ENCODE measurements at places on chromosomes 1 and 21.

- peak; percentile 30 for DNase-seq
Observed at GRCh38 chr1:33349081-33349759, 28.3 kb upstream of the A3GALT2 start.

- peak; percentile 57 for DNase-seq
Observed at GRCh38 chr1:145983960-145984830, 12.2 kb downstream of the TXNIP start.

DNA sequence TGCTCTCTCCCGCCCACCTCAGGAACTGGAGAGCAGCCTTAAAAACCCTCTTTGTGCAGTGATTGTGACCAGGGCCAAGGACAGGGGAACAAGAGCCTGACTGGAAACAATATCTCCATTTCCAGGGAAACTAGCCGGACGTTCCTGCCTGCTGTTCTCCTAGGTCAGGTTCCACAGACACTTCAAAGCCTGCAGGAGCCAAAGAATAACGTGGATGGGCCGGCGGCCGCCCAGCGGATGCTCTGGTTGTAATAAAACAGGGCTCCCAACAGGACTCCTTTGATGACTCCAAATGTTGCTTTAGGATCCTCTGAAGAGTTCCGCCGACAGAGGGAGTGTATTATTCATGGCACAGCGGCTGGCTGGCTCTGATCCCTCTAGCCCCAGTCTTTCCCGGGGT lies 162.2 kb downstream of the PLXNA2 start:
- DNase-seq: no peak

DNA sequence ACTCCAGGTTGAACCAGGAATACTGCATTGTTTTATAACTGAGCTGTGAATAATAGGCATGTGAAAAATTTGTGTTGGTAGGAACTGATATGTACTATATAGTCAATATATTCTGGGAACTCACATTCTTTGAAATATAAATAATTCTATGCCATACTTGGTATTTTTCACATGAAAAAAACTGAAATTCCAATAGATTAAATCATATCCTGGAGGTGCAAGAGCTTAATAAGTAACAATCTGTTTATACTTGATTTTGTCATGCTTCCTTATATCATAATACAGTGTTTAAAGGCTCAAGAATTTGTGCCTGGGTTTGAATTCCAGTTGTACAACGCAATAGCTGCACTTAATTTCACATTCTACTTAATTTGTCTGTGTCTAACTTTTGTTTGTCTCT lies 387.0 kb downstream of the USP25 start:
- DNase-seq: no peak

GRCh38 chr1:116817582-116818064 lies 63.4 kb downstream of the CD2 start:
- peak; percentile 61 for DNase-seq

GRCh38 chr1:113784104-113784779 lies 25.0 kb upstream of the PHTF1 start:
- DNase-seq: no peak

DNA sequence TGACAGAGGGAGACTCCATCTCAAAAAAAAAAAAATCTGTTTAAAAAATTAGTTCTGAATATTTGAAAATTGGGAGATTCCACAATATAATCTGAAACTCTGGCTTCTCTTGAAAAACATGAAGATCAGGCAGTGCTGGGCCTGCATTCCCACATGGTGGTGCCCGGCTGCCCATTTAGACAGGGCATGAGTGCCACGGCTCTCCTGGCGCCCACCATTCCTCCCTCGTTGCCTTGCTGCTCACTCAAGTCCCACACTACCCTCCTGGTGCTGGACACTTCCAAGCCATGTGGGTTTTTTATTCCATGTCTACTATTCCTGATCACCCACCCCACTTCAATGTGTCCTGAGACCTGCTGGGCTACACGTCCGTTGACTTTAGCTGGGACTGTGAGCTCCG lies 10.8 kb upstream of the MYOM3 start:
- no peak for DNase-seq

DNA sequence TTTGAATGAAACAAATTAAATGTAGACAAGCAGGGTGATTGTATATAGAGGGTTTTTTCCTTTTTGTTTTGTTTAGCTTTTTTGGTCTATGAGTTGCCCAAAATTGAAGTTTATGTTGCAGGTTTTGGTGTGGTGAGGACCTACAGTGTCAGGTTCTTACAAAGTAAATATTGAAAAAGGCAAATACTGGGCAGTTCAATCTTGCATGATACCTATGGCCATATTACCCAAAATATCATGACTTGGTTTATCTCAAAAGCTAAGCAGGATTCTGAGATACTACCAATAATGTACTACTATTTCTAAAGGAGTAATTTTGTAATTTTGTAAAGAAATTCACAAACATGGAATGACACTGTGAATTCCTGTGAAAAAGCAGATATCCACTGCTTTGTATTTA lies 1.8 kb downstream of the DNAJB4 start:
- no peak for DNase-seq

DNA sequence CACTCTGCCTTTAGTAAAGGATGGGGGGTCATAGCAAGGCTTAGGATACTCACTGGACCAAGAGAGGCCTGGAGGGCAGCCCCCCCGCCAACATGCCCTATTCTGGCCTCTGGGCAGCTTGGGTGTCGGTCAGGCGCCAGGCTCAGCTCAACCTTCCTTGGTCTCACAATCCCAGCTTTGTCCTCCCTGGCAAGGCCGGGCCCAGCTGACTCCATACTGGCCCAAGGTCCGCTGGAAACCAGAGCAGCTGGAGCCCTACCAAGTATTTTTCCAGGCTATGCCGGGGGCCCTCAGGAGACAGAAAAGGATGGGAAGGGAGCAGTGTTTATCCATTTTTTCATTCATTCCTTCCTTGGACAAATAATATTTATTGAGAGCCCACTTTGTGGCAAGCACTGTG lies 6.2 kb downstream of the FBXO2 start:
- DNase-seq: no peak

- no peak for DNase-seq
Observed at GRCh38 chr1:210311726-210312493, 16.8 kb upstream of the HHAT start.
